ENCODE measurements at places on chromosomes 12 and 14. TPM values are rescaled to one million over a fixed set of nuclear protein-coding genes. Genes with fewer than 3 reads are reported as not detected.
A peak's percentile ranks its signal among the peaks of the same experiment; 100 is the strongest.

GRCh38 chr14:40981247-40981646 is 625.4 kb upstream of the LRFN5 start:
- DNase-seq = no peak
- no peaks in the 10 kb centered on the region for H3K4me1 ChIP-seq
- H3K27ac ChIP-seq = no peak overlapping the region
- no peaks in the 10 kb centered on the region for H3K27me3 ChIP-seq

Gene KRT80
- polyA plus RNA-seq = 0.45 TPM

- DNase-seq = no peak
- no peaks in the 10 kb centered on the region for H3K36me3 ChIP-seq
- H3K27ac ChIP-seq = no peak overlapping the region
- no peak overlapping the region for H3K4me3 ChIP-seq
- no peaks in the 10 kb centered on the region for H3K4me1 ChIP-seq
- peaks cover 6% of the 10 kb centered on the region for H3K27me3 ChIP-seq
These were observed 231.9 kb downstream of the SLC25A21 start for GRCh38 chr14:36940476-36940875.

GRCh38 chr12:88182416-88182815 is 40.3 kb downstream of the TMTC3 start:
- peaks cover 11% of the 10 kb centered on the region for H3K4me1 ChIP-seq
- H3K36me3 ChIP-seq = peaks cover 33% of the 10 kb centered on the region
- no peak for DNase-seq
- no peak overlapping the region for H3K4me3 ChIP-seq
- peak overlapping the region; percentile 21 for H3K27ac ChIP-seq
- no peaks in the 10 kb centered on the region for H3K27me3 ChIP-seq

DNA sequence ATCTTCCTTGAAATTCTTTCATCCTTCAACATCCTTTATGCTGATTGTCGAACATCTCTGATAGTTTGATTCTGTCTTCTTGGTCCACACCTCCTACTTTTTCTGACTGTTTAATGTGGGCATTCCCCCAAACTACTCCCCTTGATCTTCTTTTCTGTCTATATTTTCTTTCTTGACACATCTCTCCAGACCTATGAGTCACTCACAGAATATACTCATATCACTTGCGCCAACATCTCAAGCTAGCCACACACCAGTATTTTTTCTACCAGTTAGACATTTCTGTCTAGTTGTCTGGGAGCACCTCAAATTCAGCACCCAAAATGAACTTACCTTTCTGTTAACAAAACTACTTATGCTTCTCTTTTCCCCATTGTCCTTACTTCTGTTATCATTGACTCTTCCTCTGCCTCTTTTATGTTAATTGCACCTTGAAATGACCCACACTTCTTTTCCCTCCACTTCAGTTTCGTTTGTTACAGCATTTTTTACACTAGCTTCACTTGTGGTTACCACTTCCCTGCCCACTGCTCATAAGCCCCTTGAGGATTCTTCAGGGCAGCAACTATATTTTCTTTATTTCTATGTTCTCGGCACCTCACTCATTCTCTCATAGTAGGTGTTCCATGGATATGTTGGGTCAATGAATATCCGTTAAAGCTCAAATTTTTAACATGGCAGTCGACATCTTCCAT is 33.5 kb downstream of the TSHR start:
- no peak overlapping the region for H3K27ac ChIP-seq
- no peak overlapping the region for H3K4me3 ChIP-seq
- no peaks in the 10 kb centered on the region for H3K36me3 ChIP-seq
- peaks cover 3% of the 10 kb centered on the region for H3K27me3 ChIP-seq

DNA sequence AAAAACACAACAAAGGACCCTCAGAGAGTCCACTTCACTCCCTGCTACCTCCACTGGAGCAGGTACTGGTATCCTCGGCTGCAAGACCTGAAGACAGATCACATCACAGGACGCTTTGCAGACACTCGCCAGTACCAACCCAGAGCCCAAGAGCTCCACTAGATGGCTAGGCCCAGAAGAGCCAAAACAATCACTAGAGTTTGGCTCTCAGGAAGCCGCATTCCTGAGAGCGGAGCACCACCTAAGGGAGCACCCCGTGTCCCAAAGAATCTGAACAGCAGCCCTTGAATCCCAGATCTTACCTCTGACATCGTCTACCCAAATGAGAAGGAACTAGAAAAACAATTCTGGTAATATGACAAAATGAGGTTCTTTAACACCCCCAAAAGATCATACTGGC is 399.8 kb downstream of the RAD51B start:
- no peak overlapping the region for H3K27ac ChIP-seq
- no peaks in the 10 kb centered on the region for H3K36me3 ChIP-seq
- H3K27me3 ChIP-seq = no peaks in the 10 kb centered on the region

DNA sequence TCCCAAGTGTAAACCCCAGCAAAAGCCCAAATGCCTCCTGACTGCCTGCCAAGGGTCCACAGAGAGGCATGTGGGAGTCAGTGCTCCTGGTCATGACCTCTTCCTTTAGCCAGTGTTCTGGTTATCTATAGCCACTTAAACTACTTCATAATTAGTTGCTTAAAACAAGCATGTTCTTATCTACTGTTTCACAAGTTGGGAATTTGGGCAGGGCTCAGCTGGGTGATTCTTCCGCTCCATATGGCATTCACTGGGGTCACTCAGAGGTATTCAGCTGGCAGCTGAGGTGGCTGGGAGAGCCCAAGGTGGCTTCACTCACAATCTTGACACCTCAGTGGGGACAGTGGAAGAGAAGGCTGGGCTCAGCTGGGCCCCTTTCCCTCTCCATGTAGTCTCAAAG is 184.0 kb upstream of the RGS6 start:
- H3K27ac ChIP-seq = no peak overlapping the region
- H3K27me3 ChIP-seq = no peaks in the 10 kb centered on the region

- no peak overlapping the region for H3K27ac ChIP-seq
- no peak for DNase-seq
These were observed 43.6 kb downstream of the TRPV4 start for GRCh38 chr12:109789526-109790048.

DNA sequence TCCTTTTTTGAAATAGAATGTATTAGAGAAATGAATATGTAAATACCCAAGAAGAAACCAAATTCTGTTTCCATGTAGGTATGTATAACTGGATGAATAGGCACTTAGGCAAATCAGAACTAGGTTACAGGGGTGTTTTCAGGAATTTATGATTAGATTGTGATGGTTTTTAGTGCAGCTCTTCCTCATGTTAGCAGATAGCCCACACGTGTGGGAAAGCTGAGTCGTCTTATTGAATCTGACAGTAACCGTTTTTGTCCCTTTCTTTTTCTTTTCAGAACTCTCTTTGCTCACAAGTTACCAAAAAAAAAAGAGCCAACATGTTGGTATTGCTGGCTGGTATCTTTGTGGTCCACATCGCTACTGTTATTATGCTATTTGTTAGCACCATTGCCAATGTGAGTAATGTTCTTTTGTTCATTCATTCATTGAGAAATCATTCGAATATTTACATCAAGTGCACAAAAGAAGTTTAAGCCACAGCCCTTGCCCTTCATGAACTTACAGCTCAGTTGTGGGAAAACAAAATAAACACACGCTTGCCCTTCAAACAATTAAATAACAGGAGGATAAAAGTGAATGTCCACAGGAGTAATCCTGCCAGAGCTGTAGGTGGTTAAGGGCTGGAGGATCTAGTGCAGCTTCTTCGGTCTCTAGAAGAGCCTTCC is 14.8 kb downstream of the EMP1 start:
- H3K36me3 ChIP-seq = peaks cover 8% of the 10 kb centered on the region
- DNase-seq = no peak
- no peak overlapping the region for H3K27ac ChIP-seq
- no peak overlapping the region for H3K4me3 ChIP-seq
- no peaks in the 10 kb centered on the region for H3K27me3 ChIP-seq

Gene RIPK3
- 14.8 TPM for polyA plus RNA-seq

GRCh38 chr12:27502021-27502435 is 22.0 kb upstream of the PPFIBP1 start:
- H3K27me3 ChIP-seq = no peaks in the 10 kb centered on the region
- no peaks in the 10 kb centered on the region for H3K4me1 ChIP-seq

Gene WDHD1
- 8.1 TPM for polyA plus RNA-seq

Gene TAS2R20
- 2.5 TPM for polyA plus RNA-seq

DNA sequence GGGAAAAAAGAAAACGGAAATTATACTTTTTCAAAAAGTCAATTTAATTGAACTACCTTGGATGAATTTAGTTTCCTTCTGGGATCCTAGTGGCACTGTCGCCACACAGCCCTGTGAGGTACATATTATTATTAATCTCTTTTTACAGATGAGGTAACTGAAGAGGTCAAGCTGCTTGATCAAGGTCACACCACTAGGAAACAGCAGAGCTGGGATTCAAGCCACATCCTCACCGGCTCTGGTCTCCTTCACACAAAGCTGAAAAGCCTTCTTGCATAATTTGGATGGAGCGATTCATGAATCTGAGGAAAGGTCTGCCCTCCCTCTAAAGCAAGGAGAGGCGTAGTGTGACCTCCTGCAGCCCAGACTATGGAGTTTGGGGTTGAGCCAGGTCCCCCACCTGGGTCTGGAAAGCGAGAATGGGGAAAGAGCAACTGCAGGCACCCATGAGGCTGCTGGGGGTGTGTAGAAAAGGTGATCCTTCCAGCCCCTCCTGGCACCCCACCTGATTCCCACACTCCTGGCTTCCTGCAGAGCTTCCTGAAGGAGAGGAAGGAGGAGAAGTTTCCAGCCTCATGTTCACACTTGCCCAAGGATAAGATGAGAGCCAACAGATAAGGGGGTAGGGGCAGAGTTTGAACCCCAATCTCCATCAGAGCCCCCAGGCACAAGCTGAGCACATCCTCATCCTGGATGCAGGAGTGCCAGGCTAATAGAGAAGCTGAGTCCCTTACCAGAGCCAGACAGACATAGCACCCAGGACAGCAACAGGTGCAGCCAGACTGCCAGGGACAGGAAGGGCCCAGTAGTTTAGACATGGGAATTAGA is 3.9 kb upstream of the KRT79 start:
- H3K36me3 ChIP-seq = no peaks in the 10 kb centered on the region
- no peaks in the 10 kb centered on the region for H3K4me1 ChIP-seq
- no peak overlapping the region for H3K4me3 ChIP-seq
- no peak overlapping the region for H3K27ac ChIP-seq
- DNase-seq = no peak

GRCh38 chr12:104775731-104776231 is 182.3 kb downstream of the SLC41A2 start:
- DNase-seq = no peak
- H3K36me3 ChIP-seq = no peaks in the 10 kb centered on the region
- no peak overlapping the region for H3K27ac ChIP-seq

DNA sequence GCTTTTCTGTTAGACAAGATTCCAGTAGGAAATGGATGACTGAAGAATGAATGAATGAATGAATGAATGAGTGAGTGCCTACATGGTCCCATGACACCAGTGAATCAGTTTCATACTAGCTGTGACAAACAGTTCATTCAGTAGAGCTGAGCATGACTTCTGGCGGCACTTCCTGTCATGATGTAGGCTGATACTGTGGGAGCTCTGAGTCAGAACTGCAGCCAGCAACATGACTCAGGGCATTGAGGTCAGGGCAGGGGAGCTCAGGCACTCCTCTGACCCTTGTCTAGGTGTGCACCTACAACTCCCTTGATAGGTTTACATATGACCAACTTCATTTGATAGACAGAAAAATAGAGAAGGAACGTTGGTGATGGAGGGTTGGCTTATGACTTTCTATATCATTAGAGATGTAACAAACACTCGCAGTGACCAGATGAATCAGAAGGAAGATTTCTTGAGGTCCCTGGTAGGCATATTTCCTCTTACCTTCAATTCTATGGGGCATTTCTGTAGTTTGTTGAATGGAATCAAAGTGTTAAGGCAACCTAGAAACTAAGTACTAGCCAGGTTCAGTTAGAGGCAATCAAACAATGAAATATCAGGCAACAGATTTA is 139.3 kb upstream of the ARHGAP5 start:
- H3K27me3 ChIP-seq = no peaks in the 10 kb centered on the region
- peak; percentile 90 for DNase-seq
- peak overlapping the region; percentile 77 for H3K27ac ChIP-seq
- peaks cover 26% of the 10 kb centered on the region for H3K4me1 ChIP-seq
- H3K36me3 ChIP-seq = no peaks in the 10 kb centered on the region
- H3K4me3 ChIP-seq = no peak overlapping the region

DNA sequence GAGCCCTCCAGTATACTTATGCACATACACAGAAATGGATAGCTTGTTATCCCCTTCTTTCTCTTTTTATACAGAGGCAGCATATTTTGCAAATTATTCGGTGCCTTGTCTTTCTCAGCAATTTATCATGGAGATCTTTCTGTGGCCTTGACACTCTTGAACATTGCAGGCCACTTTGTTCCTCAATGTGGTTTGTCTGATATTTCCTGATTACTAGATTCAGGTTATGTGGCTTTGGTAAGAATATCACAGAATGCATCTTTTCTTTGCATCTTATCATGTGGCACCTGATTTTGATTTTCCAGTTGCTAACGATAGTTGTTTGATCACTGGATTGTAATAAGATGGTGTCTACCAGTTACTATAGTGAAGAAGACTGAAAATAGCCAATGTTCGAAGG is 7.1 kb upstream of the SNRPF start:
- peaks cover 2% of the 10 kb centered on the region for H3K27me3 ChIP-seq
- no peaks in the 10 kb centered on the region for H3K4me1 ChIP-seq
- H3K36me3 ChIP-seq = no peaks in the 10 kb centered on the region
- H3K4me3 ChIP-seq = no peak overlapping the region
